ENCODE measurements at places on chromosomes 13 and 19.
A peak's percentile ranks its signal among the peaks of the same experiment; 100 is the strongest.

DNA sequence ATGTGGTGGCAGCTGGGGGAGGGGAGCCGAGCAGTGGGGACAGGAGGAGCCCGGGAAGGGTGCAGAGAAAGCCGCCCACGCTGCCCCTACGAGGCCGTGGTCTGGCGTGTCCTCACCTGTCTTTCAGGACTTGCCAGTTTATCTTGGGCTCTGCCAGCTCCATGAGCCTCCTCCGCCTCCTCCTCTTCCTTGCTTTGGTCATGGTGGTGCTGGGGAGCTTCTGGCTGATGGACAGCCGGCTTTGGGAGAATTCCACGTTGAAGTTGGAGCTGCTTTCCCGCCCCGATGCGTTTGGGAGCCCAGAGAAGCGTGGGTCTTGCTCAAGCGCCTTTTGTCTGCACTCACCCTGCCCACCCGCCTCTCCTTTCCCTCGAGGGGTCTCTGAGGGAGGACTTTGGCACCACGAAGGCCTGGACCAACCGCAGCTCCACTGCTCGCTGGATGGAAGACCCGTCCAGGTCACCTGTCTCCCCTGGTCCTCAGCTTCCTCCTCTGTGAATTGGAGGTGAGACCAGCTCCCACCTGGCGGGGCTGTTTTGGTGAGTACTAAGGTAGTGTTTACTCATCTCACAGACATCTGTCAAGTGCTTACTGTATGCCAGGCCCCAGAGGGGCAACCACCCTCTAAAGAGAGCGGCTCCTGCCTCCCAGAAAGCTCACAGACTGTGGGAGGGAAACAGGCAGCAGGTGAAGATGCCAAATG, 29.7 kb upstream of the MIER2 start:
- DNase-seq, result no peak

GRCh38 chr13:58953638-58954037, 1210.1 kb downstream of the DIAPH3 start:
- no peak for DNase-seq

- DNase-seq, result no peak
Observed at GRCh38 chr19:6533000-6533328, 2.1 kb downstream of the TNFSF9 start.

- DNase-seq, result no peak
Observed at GRCh38 chr19:40210889-40211288, 7.3 kb downstream of the TTC9B start.

GRCh38 chr13:20570517-20570916, 3.6 kb downstream of the IFT88 start:
- DNase-seq, result no peak

DNA sequence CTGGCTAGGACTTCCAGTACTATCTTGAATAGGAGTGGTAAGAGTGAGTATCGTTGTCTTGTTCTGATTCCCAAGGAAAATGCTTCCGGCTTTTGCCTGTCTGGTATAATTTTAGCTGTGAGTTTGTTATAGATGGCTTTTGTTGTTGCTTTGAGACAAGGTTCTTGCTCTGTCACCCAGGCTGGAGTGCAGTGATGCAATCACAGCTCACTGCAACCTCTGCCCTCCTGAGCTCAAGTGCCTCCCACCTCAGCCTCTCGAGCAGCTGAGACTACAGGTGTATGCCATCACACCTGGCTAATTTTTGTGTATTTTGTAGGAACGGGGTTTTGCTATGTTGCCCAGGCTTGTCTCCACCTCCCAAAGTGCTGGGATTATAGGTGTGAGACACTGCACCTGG, 6.1 kb upstream of the ZNF543 start:
- DNase-seq, result no peak

- DNase-seq, result no peak
Observed at GRCh38 chr19:1884291-1884718, 991 bp downstream of the ABHD17A start.

GRCh38 chr19:47643281-47643680, 34.3 kb downstream of the BICRA start:
- DNase-seq, result no peak

DNA sequence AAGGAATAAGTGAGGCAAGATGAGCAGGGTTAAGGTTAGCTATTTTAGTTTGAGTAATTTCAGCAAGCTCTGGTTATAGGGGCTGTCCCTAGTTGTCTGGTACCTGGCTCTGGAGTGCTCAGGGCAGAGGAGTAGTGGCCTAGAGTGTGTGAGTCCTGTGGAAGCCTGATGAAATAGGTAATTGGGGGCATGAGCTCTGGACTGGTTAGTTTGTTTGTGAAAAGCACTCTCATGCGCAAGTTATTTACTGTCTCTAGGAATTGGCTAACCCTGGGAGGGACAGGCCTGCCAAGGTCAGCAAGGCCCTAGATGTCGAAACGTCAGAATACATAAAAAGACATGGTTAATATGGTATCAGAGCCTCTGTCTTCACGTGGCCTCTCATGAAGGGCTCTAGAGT, 900.1 kb downstream of the PCDH17 start:
- no peak for DNase-seq

GRCh38 chr19:48556163-48556562, 4.2 kb downstream of the SULT2B1 start:
- DNase-seq, result no peak

DNA sequence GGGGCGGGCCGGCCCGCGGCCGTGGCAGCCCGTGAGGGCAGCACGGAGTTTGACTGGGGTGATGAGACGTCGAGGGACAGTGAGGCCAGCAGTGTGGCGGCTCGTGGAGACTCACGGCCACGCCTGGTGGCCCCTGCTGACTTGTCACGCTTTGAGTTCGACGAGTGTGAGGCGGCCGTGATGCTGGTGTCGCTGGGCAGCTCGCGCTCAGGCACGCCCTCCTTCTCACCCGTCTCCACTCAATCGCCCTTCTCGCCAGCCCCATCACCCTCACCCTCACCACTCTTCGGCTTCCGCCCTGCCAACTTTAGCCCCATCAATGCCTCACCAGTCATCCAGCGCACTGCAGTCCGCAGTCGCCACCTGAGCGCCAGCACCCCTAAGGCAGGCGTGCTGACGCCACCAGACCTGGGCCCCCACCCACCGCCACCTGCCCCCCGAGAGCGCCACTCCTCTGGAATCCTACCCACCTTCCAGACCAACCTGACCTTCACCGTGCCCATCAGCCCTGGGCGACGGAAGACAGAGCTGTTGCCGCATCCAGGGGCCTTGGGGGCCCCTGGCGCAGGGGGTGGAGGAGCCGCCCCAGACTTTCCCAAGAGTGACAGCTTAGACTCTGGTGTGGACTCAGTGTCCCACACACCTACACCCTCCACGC, 4.5 kb downstream of the CIC start:
- no peak for DNase-seq

GRCh38 chr19:17347361-17347760, 10.0 kb downstream of the GTPBP3 start:
- no peak for DNase-seq

GRCh38 chr19:1001538-1002166, 1.4 kb downstream of the GRIN3B start:
- no peak for DNase-seq

- no peak for DNase-seq
Observed at GRCh38 chr13:40813667-40814454, 24.4 kb downstream of the SLC25A15 start.

DNA sequence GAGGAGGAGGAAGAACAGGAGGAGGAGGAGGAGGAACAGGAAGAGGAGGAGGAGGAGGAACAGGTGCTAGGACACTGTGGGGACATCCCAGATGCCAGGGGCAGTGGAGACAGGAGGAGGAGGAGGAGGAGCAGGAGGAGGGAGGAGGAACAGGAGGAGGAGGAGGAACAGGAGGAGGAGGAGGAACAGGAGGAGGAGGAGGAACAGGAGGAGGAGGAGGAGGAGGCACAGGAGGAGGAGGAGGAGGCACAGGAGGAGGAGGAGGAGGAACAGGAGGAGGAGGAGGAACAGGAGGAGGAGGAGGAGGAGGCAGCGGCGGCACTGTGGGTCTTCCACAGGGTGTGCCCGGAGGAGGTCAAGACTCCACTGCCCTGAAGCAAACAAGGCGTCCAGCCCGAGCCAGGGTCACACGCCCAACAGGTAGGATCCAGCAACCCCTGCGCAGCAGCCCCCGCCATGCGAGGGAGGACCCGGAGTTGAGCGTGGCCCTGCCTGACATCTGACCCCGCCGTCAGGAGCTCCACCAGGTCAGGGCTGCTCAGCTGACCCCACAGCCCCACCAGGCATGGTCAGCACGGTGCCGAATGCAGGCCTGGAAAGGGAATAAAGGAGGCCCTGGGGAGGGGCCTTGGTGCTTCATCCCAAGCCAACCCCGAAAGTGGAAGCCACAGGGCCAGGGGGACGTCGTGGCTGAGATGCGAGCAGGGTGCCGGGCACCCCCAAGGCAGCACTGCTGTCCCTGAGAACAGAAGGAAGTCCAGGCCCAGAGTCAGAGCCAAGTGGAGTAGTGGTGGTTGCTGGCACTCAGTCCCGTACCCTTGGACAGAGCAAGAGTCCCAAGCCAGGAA, 9.2 kb downstream of the SBNO2 start:
- no peak for DNase-seq

DNA sequence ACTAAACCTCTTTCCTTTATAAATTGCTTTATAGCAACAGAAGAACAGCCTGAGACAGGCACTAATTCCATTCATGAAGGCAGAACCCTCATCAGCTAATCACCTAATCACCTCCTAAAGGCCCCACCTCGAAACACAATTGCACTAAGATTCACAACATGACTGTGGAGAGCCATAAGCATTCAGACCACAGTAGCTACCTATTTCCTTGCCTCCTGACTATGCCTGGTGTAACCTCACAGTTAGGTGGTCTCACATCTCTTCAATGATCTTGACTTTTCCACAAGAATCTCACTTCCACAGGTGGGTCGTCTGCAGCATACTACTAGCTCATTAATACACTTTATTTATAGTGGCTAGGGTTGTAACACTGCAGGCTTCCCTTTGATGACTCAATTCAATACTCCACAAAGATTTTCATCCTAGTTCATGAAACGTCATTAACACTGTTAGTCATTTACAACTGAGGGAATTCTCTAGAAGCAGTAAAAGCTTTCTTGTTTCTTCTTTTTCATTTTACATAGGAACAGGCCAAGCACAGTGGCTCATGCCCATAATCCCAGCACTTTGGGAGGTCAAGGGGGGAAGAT, 27.1 kb downstream of the STK24 start:
- no peak for DNase-seq

GRCh38 chr19:18646535-18647370, 9.9 kb downstream of the KLHL26 start:
- no peak for DNase-seq

DNA sequence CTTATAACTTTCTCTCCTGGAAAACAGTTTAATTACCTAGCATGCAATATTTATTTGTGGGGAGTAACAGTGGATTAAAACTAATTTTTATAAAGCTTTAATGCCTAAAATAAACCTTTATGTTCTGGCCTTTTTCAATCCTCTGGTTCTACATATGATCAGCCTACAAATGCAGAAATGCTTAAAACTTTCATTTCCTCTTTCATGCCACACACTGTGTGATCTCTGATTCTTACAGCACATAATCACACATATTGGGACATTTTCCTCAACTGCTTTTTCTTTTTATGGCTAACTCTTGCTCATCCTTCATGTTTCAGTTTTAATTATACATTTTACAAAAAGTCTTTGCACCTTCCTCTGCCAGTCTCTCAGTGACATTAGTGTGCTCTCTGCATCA, 910.8 kb upstream of the SLITRK6 start:
- no peak for DNase-seq

DNA sequence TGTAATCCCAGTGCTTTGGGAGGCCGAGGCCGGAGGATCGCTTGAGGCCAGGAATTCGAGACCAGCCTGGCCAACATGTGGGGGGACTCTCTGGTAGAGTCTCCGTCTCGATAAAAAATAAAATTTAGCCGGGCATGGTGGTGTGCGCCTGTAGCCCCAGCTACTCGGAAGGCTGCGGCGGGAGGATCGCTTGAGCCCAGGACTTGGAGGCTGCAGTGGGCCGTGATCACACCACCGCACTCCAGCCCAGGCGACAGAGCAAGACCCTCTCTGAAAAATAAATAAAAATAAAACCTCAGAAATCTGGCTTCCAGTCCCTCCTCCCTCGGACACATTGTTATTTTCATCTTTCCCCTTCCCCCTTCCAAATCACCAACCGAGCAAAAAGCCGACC, 332 bp downstream of the IRGQ start:
- peak; percentile 54 for DNase-seq

GRCh38 chr19:19185853-19186740, 5.9 kb downstream of the BORCS8 start:
- no peak for DNase-seq

DNA sequence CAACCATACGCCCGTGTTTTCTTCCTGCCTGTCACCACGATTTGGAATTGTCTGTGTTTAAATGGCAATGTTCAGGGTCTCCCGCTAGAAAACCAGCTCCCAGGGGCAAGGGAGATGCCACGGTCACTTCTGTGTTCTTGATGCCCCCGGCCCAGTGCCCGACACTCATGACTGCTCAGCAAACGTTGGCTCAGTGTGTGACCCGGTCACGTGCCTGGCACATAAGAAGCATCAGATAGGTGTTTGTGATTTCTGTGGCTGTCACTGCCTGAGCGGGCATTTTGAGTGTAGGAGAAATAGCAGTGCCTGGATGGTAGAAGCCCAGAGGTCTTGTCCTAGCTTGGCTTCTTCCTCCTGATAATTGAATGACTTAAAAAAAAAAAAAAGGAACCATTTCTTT, 15.5 kb downstream of the HDGFL2 start:
- DNase-seq, result no peak

DNA sequence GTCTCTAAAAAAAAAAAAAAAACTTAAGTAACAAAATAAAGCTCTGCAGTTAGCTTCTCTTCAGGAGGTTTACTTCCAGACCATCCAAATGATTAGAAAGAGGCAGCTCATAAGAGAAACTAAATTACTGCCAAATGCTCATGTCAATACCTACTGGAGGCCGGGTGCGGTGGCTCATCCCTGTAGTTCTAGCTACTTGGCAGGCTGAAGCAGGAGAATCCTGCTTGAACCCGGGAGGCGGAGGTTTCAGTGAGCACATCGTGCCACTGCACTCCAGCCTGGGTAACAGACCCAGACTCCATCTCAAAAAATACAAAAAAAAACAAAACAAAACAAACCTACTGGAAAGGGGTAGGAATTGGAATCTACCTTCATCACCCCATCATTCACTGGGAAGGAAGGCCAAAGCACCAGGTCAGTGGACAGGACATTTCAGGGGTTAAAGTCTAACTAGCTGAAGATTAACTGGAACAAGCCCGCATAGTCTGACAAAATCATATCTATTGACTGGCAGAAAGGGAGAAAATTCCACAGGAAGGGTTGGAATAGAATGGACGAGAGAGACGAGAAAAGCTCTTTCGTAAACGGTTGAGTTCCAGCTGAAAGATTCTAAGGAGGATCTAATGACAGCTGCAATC, 1.3 kb downstream of the ZFP14 start:
- no peak for DNase-seq

GRCh38 chr19:9819596-9819909, 674 bp upstream of the FBXL12 start:
- DNase-seq, result no peak

DNA sequence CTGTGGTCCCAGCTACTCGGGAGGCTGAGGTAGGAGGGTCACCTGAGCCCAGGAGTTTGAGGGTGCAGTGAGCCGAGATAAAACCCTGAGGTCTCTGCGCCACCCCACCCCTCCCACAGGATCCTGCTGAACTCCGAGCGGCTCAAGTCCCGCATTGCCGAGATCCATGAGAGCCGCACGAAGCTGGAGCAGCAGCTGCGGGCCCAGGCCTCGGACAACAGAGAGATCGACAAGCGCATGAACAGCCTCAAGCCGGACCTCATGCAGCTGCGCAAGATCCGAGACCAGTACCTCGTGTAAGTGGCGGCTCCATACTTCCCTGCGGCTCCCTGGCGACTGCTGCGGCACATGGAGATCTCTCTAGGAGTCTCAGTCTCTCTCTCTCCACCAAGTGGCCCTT, 6.6 kb upstream of the IFI30 start:
- DNase-seq, result no peak

GRCh38 chr19:29687244-29687896, 22.1 kb downstream of the PLEKHF1 start:
- no peak for DNase-seq

GRCh38 chr13:92913840-92914239, 312.8 kb upstream of the GPC6 start:
- no peak for DNase-seq
